ENCODE measurements at places on chromosomes 4 and X. TPM values are rescaled to one million over a fixed set of nuclear protein-coding genes. Genes with fewer than 3 reads are reported as not detected.

Gene CNGA1
- total RNA-seq = 17.8 TPM

Gene GCNA
- total RNA-seq = 2.0 TPM

Gene DCLK2
- total RNA-seq = 3.0 TPM

Gene MAGEB17
- total RNA-seq = not detected

Gene MAGEA12
- not detected for total RNA-seq

Gene EDNRA
- 1.6 TPM for total RNA-seq

DNA sequence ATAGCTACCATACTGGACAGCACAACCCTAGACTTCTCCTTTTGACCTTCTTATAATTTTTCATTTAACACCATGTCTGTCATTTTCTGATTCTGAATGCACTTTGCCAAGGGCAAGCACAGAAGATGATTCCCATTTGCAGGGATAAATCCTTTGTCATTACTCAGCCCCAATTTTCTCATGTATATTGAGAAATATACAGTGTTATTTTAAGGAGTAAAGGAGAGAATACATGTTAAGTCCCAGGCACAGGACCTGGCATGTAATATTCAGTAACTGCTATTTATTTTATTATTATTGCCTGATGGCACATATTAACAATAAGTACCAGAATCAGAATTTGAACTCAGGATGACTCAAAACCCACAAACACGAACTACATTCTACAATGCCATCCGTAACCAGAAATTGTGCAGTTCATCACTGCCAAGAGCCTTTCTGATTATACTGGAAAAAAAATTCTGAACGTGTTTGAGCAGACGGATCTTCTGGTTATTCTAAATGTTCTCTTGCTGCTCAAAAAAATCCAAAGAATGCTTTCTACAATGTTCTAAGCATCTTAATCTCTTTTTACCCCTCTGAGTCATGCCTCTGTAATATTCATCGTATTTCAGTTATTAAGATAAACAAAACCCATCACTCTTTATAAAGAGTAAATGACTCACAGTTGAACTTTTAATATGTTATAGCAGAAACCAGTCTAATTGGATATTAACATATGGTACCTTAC is 170.0 kb downstream of the MID1 start:
- no peak for DNase-seq

GRCh38 chr4:184019076-184019475 is 114.0 kb downstream of the STOX2 start:
- no peak for DNase-seq

- DNase-seq = peak; percentile 28
Measured at GRCh38 chr4:7649741-7650531, 215.2 kb upstream of the PSAPL1 start.

DNA sequence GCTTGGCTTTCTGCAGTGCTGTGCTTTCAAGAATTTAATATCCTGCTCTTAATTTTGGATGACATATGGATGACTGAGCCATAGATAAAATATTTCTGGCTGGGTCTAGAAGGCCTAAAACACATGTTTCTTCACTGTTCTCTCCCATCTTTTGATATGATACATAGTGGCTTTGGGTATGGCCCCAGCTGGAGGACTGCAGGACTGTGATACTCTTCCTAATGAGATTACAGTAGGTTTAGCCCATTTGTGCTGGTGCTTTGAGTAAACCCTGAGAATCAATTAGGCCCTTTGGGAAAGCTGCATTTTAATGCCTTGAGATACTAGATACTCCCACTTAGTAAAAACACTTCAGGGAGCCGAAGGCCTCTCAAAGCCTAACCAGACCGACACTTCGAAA is 38.0 kb downstream of the KIT start:
- no peak for DNase-seq

DNA sequence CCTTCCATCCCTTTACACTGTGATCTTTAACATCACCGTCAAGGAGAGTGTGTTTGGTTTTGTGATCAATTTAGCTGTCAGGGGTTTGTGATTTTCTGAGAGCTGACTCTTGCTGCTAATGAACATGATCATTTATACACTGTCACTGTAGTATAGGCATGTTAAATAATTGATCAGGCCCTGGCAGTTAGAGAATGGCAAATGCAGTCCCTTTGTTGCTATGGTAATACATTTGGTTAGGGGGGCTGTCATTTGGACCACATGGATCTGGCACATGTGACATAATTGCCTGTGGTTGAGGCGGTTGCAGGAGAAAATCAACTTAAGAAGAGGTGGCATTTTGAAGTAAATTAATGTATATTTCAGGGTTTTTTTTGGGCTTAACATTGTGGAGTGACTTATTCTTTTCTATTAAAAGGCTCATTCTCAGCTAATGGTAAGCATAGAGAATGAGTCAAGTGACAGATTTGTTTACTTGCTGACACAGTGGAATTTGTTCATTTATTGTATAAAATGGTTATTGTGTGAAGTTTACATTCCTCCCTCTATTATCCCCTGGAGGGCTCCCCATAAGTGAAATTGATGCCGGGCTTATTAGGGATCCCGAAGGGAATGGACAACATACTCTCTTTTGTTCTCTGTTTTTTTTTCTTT is 114.0 kb downstream of the FHIP1A start:
- DNase-seq = no peak

DNA sequence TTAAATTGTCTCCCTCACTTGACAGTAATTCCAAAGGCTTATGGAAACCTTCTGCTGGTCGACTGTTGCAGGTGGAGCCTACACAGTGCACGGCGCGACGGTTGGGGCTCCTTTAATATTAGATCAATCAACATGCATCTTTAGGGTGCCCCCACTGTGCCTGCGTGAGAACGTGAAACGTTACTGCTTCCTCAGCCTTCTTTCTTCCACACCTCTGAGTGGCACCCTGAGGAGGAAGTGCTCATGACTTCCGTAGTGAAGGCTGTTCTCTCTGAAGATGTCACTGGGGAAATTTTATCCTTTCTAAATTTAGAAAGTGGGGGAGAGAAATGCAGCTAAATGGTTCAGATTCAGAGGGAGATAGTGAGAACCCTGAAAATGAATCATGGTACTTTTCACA is 184.0 kb upstream of the ZFP42 start:
- no peak for DNase-seq

DNA sequence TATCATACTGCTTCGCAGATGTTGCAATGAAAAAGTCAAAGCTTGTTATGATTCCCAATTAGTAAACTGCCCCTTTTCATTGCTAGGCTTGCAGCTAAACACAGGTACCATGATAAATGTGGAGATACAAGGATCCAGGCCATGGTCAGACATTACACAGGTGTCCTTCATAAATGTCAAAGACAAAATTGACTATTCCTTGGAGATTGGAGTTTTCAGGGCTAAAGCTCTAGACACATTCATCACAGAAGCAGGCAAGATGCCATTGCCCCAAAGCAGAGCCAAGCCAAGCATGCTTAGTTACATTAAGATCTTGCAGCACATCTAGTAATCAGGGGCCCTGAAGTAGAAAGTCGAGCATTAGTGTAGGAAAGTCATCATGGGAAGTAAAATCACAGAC is 111.3 kb upstream of the INTU start:
- DNase-seq = no peak

DNA sequence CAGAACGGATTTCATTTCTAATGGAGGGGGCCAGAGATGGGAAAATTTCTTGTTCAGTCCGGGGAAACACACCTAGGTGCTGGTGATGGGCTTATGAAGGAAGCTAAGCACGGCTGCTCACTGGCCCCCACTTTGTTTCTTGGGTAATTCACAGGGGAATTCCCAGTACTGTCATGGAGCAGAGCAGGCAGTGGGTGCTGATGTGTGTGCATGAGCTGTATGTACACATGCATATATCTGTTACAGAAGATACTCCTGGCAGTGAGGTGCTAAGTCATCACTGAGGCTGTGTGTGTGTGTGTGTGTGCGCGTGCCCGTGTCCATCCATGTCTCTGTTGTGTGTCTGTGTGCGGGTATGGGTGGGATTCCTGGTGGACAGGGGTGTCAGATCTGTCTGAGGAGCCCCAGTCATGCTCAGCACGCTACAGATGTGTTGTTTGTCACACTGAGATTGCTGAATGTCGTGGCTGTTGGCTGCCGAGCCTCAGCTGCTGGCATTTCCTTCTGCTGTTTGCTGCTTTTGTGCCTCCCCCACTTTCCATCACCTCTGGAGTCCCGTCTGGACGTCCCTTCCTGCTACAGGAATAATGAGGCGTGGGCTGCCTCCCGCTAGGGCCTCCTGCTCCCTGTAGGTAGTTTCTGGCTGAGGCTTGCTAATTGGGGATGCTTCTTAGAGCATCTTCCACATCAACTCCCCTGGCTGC is 53.3 kb downstream of the JADE1 start:
- no peak for DNase-seq

GRCh38 chrX:151393514-151393913 is 3.5 kb upstream of the VMA21 start:
- DNase-seq = no peak
